ENCODE measurements at places on chromosomes 3 and 15.

- peak; percentile 41 for DNase-seq
These were observed 29.7 kb upstream of the RNF7 start for GRCh38 chr3:141708367-141708766.

- no peak for DNase-seq
These were observed 38.4 kb downstream of the ANAPC13 start for GRCh38 chr3:134447351-134447750.

- DNase-seq = peak; percentile 66
These were observed at the start of gene IL17RD for GRCh38 chr3:57164657-57165573. Gene IL17RD (minus strand): TSS chr3:57165353. CDS start chr3:57165286, 67 bp downstream.

- DNase-seq = peak; percentile 10
These were observed 12.5 kb downstream of the MAP6D1 start for GRCh38 chr3:183812761-183813445.

GRCh38 chr15:92892201-92892555, 7.9 kb upstream of the CHD2 start:
- DNase-seq = no peak

DNA sequence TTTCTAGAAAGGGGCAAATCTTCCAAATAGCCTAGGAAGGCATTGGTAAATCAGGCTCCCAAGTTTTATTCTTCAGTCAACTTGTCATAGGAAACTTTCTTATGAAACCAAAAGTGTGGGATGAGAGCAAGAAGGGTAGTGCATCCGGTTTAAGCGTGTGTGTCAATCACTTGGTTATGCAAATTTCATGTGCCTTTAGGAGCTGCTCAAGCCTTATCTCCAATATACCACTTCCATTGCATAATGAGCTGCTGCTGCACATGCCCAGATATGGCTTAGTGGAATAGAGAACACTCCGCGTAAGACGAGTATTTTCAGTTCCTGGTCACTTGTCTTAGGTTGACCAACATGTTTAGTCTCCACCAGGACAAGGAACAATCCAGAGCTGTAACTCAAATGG, 242.1 kb downstream of the CBLB start:
- no peak for DNase-seq

DNA sequence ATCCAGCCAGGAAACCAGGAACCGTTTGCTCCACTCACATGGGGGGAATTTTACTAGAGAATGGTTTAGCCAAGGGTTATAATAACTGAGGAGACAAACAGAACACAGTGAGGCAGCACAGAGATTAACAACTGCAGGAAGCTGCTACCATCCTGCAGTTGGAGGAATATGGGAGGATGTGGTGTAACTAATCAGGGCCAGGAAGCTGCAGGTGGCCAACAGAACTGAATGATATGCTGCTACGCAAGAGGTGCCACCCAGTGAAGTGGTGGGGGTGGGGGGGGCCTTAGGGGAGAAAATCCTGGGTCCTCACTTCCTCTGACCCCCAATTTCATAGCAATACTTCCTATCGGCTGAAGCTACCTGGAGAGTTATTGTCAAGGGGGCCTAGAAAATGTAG, 306.4 kb upstream of the STT3B start:
- no peak for DNase-seq

- DNase-seq = no peak
These were observed 151.3 kb downstream of the ADAM10 start for GRCh38 chr15:58597943-58598828.

- DNase-seq = no peak
These were observed 36.4 kb downstream of the MAP2K1 start for GRCh38 chr15:66423149-66423548.

DNA sequence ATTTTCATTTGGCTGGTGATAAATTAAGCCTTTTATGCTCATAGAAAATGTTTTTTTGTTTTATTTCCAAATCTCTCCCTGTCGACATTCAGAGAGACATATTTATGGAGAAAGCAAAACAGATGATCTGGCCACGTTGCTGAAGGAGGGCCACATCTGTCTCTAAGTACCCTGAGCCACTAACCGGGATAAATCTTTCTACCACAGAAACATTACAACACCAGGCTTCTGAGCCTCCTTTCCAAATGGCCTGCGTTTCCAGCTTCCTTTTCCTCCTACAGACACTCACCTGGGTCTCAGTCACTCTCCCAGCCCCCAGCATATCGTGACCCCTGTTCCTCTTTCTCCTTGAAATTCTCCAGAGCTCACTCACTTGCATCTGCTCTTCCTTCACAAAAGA, 161.0 kb downstream of the ARRDC4 start:
- no peak for DNase-seq

- DNase-seq = no peak
These were observed 100.5 kb upstream of the NECTIN3 start for GRCh38 chr3:110971010-110971601.

- DNase-seq = no peak
These were observed 390.3 kb upstream of the AGTR1 start for GRCh38 chr3:148307443-148307843.

DNA sequence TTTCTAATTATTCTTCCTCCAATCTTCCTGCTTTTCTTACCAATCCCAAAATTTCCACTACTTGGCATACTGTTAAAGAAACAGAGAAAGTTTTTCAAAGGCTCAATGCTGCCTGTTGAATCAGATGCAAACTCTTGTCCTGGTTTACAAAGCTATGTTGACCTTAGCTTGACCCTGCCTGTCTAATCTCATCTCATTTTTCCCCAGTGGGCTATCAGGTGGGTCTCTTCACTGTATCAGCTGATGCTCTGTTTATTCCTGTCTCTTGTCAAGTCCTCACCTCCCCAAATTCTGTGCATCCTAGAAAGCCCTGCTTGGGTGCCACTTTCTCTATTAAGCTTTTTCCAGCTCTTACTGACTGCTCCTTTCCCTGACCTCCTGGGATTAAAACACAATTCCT, 18.2 kb downstream of the NFKBIZ start:
- no peak for DNase-seq

GRCh38 chr3:141386611-141387111, 18.4 kb downstream of the ZBTB38 start:
- no peak for DNase-seq

DNA sequence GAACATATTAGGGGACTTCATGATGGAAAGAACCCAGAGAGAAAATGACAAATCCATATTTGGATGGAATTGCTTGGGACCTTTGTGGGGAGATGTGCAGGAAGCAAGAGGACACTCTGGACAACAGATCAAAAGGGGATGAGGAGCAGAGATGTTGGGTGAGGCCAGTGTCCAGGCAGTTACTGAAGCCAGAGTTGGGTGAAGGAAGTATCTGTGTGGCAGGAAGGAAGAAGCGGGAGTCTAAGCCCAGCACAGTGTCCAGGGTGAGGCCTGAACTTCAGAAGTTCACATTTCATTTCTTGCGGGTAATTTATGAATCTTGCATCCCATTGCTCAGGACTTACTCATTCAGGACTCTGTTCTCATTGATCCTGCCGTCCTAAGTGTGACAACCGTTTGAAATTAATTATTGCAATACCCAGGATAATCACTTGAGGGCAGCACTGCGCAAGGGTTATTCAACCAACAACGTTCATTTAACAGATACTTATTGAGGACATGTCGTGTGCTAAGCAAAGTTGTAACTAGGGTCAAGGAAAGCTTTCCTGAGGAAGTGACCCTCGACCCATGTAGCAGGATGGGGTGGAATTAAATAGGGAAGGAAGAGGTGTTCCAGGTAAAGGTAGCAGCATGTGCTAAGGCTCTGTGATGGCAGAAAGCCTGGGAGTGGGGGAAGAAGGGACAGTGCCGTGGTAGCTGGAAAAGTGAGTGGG, 61.3 kb upstream of the CMTM8 start:
- DNase-seq = no peak

GRCh38 chr3:4753073-4753691, 226.1 kb upstream of the BHLHE40 start:
- no peak for DNase-seq

- DNase-seq = no peak
These were observed 18.5 kb downstream of the SHQ1 start for GRCh38 chr3:72829701-72830100.

DNA sequence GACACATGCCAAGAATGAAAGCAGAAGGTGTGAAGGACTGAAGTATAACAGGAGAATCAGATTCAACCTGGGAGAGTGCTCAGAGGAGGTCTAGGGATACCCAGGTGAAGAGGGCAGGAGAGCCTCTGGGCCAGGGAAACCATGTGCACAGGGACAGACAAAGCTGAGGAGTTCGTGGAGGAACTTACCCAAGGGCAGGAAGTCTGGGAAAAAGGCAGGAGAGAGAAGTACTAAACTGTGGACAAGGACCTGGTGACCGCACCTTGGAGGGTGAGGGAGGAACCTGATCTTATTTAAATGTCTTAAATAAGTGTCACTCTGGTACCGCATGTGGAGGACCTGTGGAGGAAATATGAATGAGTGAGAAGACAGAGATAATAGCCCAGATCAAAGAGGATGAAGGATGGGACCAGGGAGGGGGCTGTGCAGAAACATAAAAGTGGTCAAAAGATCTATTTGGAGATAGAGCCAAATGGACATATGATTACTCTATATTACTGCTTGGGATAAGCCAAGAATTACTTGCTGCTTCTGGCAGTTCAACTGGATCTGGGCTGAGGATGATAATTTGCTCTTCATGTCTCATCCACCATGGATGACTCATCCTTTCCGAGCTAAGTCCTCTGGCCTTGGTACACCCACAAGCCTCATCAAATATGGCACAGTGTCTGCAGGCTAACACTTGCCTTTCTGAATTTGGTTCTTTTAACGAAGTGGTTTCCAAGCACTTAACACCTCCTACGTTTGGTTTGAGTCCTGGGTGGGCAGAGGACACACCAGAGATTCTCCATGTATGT, 116.9 kb upstream of the NMNAT3 start:
- no peak for DNase-seq

GRCh38 chr15:96234109-96234892, 96.2 kb upstream of the NR2F2 start:
- no peak for DNase-seq

DNA sequence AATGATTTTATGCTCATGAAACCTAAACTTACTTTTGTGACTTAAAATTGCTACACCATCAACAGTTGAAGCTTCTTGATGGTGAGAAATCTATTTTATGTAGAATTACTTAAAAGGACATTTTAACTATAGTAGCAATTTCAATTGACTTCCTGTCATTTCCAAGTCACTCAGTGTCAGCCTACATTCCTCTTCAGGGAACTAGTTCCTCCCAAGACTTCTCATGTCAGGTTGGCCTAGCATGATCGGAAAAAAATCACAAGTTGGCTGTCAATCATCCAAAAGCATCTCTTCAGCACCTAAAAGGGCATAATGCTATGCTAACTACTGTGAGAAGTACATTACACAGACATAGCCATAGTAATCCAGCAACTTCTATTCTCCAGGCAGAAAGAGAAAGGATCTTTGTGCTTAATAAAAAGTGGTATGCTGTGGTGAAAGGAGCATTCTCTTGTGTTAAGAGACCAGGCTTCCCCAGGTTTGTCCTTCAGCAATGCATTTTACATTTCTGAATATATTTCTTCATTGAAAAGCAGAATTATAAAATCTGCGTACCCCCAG, 893.7 kb downstream of the AGBL1 start:
- no peak for DNase-seq

- DNase-seq = no peak
These were observed 2.2 kb downstream of the MBNL1 start for GRCh38 chr3:152270937-152271336.

DNA sequence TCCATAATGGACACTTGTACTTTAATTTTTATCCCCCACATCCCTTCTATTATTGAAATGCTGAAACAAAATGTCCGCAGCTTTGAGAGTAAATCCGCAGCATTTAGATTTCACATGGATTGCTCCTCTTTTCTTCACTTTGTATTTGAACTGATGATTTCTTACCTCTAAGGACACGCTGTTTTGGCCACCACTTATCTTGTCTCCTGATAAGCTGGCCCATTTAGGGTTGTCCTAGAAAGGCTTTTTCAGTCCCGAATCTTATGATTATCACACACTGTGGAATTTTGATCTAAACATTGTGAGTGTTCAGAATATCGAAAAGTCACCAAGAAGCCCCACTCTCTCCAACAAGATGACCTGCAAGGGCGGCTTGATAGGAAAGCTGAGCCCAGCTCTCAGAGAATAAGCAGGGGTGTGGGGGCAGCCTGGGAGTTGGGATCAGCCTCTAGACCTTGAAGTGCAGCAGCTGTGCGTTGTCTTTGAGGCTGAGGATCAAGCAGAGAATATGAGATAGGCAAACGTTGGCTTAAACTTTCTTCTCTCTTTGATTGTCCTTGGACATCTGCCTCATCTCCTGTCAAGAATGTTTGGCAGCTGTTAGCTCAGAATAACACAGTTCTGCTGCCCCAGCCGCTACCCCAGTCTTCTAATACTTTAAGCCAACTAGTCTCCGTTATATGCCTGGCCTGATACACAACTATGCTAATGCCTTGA, 399.7 kb upstream of the NR2F2 start:
- DNase-seq = peak; percentile 71

DNA sequence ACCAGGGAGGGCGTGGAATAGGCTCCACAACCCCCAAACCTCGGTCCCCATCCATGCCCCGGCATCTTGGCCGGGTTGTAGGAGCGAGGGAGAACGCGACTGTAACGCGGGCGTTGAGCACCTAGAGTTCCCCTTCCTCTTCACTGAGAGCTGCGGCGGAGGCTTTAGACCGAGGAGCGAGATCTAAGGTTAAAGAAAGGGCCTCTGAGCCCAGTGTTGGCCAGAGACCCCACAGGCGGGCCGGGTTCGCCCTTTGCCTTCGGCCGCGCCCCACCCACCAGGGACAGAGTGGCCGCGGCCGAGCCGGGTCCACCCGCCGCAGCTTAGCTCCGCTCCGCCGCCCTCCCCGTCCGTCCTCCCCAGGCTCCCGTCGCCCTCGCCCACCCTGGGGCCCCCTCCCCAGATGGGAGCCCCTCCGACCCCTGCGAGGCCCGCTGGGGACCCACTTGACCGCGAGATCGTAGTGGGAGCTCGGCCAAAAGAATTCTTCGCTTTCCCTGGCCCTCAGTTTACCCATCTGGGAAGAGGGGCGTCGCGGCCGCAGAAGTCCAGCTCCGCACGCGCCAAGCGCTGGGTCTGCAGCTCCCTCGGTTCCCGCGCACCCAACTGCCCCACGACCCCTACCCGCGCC, 425 bp downstream of the ANPEP start:
- DNase-seq = no peak

DNA sequence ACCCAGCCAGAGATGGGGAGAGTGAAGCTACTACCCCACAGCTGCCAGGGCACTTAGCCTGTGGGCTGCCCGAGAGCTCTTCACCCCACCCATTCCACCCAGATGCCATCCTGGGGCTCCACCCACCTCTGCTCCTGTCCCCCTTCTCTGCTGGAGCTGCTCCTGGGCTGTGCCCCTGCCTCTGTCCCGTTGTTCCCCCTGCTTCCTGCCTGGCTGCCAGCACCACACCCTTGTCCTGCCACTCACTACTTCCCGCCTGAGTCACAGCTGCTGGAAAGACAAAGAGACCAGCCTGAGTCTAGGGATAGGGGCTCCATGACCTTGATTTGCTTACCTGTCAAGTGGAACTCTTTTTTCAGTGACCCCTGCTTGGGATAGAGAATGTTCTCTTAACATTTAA, 12.4 kb downstream of the GNAI2 start:
- no peak for DNase-seq
